Eye (tissue), 1 donor: ENCODE measurements at places on chromosomes 2 and 18.

GRCh38 chr2:168850846-168851245 lies 39.4 kb downstream of the SPC25 start:
- no peak for DNase-seq

- no peak for DNase-seq
Measured at GRCh38 chr2:185919155-185919554, 180.6 kb downstream of the FSIP2 start.

DNA sequence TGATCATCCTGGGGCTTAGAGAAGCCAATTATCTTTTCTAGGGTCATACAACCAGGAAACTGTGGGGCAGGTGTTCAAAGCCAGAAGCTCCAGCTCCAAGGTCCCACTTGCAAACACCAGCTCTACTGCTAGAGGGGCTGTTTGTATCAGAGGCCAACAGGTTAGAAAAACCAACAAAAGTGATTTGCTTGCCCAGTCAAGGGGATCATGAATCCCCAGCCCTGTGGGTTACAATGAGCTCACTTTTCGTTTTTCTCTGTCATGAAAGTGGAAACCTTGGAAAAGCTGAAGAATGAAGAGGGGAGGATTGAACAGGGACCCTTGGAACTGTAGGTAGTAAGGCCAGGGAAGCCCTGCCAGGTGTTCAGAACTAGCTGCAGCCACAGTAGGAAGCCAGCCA lies 119.2 kb downstream of the SPP2 start:
- no peak for DNase-seq

GRCh38 chr2:40256649-40257048 lies 195.2 kb downstream of the SLC8A1 start:
- DNase-seq = no peak

DNA sequence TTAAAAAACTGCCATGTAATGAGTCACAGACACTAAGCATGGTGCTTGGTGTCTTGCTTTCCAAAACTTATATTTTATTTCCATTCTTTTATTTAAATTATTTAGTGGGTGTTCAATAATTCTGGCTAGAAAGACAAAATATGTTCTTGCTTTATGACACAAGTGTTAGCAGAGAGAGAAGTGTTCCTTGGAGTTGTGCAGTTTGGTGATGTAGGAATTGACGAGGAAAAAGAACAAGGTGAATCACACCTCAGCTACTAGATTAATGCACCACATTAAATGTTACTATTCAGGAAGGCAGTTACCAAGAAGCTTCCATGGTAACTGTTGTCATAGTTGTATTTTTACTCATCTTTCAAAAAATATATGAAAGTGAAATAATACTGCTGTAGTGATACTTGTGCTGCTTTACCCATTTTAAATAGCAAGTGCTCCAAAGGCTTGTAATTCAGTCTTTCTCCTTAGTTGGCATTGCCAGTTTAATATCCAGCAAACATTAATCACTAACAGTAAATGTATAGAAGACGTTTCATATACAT lies 28.3 kb downstream of the ADAM23 start:
- no peak for DNase-seq

GRCh38 chr2:33530690-33531548 lies 54.5 kb downstream of the RASGRP3 start:
- no peak for DNase-seq
